ENCODE measurements at places on chromosomes 3 and 15. TPM values are rescaled to one million over a fixed set of nuclear protein-coding genes. Genes with fewer than 3 reads are reported as not detected.

DNA sequence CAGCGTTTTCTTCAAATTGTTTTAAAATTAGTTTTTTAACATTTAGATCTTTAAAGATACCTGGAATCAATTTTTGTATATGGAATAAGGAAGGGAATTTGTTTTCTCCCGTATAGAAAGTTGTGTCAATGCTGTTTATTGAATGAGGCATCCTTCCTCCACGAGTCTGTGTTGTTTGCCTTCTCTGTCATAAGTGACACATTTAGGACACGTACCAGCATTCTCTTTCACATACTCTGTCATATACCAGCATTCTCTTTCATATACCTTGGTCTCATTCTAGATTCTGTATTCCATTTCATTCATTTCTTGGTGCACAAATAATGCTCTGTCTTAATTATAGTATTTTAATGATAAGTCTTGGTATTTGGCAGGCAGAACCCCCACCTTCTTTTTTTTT is 10.3 kb downstream of the ATP11B start:
- no peak for DNase-seq

LEKR1 gene
- total RNA-seq: 1.3 TPM

- DNase-seq: no peak
Observed at GRCh38 chr3:77204788-77205187, 164.9 kb downstream of the ROBO2 start.

SLC12A6 gene
- 44.9 TPM for total RNA-seq
